ENCODE measurements at places on chromosomes 16 and 17.

- no peak for DNase-seq
Measured at GRCh38 chr16:67528870-67529581, 397 bp downstream of the RIPOR1 start.

DNA sequence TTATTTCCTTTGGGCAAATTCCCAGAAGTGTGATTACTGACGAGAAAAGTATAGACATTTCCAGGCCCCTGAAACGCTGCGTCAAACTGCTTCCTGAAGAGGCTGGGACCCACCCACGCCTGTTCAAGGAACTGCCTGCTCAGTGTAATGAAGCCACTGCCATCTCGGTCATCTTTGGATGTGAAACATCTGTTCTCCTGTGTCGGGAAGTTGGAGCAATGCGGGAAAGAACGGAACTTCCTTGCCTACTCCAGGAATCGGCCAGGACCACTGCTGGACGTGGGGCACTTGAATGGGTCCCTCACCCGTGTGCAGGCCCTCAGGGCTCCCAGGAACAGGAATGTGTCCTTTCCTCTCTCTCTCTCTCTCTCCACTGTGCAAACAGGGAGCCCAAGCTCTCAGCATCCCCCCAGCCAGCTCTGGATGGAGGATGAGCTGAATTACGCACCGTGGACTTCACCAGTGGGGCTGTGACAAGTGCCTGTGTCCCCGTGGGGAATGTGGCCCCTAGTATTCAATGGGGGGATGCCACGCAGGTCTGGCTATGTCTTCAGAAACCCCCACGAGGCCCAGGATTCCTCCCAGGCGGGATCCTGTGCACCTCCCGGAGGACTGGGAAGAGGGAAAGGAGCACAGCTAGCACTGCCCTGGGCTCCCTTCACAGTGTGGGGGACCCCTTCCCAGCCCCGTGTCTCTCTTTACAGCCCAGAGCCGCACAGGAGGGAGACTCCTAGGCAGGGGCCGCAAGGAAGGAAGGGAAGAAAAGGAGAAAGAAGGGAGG lies 18.3 kb upstream of the LITAF start:
- DNase-seq: no peak

- no peak for DNase-seq
Measured at GRCh38 chr16:61210076-61210475, 826.2 kb downstream of the CDH8 start.

DNA sequence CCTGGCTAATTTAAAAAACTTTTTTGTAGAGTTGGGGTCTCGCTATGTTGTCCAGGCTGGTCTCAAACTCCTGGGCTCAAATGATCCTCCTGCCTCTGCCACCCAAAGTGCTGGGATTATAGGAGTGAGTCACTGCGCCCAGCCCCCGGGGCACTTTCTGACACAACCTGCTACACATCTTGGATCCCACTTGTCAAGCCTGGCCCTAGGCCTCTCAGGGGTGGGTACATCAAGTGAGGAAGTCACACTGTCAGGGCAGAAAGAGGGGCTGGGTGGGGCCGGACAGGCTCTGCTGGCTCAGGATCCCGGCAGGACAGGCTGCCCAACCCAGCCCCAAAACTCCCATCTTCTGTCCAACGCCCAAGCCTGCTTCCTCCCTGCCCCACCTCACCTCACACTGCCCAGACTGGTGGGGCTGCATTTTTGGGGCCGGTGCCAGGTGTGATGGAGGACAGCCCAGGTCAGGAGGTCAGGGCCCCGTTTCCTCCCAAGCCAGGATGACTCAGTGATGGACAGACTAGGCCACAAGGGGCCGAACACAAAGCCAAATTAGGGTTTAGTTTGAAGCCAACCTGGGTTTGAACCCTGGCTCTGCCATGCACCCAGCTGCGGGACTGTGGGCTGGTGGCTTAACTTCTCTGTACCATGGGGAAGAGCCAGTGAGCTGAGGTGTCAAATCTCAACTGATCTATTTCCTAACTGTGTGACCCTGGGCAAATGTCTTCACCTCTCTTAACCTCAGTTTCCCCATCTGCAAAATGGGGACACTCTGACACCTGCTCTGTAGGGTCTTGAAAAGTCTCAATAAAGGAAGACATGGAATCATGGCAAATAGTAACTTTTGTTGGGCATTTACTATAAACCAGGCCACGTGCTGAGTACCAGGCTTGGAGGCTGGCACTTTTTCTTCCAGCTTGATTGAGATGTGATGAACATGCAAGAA lies 8.9 kb upstream of the PPL start:
- DNase-seq: no peak

DNA sequence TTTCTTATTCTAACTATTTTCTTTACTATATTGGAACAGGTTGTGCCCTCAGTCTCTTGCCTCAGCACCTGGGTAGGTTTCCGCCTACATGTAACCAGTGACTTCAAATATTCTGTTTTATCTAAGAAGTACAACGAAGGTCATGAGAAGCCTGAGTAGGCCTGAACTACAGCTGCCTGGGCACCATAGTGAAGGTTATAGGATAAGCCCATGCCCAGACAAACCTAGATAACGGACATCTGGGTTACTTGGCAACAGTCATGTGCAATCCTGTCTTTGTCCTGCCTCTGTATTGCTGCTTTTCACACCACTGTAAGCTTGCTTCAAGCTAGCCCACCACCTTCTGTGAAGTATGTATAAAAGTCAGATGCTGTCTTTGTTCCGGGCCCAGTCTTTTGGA lies 25.4 kb upstream of the ARL4D start:
- no peak for DNase-seq

DNA sequence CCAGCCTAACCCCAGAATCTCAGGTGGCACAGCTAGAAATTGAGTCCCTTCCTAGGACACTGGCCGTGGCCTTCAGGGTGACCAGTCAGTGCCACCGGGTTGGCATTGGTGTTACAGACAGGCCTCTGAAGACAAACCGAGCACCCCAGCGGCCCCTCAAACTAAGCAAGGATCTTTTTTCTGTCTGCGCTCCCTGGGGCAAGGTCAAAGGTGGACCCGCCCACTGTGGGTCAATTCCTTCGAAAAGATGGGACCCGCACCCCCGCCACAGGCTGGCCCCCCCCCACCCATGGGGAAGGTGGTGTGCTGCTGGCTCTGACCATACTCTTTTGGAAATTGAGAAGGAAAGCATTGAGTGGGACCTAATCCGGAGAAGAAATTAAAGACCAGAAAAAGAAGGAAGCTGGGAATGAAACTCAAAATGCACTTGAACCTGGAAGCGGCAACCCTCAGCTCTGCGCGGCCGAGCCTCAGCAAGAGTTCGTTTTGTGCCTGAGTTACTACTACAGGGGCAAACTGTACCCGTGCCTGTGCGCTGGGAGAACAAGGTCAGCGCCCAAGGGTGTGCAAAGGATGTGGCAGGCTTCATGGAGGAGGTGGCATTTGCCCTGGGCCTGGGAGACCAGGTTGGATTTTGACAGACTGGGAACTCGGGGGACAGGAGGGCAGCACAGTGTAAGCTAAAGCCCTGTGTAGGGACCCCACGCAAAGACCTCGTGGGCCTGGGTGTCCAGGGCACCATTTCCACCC lies 20.4 kb downstream of the TMC6 start:
- no peak for DNase-seq

DNA sequence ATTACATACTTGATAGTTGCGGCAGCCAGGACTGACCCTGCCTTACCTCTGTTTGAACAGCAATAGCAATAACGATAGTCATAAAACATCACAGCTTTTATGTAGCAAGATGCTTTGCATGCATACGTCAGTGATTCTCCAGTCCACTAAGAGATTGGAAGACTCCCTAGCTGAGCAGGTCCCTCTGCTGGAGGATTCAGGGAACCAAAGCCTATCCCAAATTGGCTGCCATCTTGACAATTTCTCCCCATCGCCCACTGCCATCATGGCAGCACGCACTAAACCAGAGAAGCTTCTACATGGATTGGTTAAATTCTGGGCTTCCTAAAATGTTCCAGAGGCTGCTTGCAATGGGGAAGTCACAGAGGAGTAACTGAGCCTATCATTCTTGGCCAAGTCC lies 360.6 kb upstream of the XYLT1 start:
- DNase-seq: no peak

DNA sequence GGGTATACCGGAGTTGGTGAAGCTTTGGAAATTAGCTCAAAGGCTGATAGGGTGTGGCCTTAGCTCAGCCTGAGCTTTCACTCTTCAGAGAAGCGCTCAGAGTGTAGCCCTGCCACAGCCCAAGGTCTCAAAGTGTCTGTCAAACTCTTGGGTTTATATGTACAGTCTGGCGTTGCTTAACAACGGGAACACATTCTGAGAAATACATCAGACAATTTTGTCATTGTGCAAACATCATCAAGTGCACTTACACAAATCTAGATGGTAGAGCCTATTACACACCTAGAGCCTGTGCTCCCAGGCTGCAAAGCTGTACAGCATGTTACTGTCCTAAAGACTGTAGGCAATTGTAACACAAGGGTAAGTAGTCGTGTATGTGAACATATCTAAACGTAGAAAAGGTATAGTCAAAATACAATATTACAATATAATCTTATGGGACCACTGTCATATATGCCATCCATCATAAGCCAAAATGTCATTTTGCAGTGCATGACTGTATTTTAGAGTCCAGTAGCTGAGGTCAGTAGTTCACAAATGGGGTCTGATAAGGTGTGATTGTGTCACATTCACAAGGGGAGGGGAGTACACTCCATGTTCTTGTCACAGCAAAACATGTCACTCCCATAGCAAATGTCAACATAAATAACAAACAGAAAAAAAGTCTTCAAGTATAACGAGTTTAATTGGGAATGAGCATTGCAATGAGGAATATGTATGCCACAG lies 20.6 kb downstream of the CHAD start:
- no peak for DNase-seq

Measured in iPS DF 19.7 (cell line).